Stimulated activated CD4-positive, alpha-beta T cell treated with anti-CD3 and anti-CD28 coated beads, Interleukin-4, amount 100 ng/mL, for 24 hours (primary cell): ENCODE measurements at places on chromosomes 3 and 15.

DNA sequence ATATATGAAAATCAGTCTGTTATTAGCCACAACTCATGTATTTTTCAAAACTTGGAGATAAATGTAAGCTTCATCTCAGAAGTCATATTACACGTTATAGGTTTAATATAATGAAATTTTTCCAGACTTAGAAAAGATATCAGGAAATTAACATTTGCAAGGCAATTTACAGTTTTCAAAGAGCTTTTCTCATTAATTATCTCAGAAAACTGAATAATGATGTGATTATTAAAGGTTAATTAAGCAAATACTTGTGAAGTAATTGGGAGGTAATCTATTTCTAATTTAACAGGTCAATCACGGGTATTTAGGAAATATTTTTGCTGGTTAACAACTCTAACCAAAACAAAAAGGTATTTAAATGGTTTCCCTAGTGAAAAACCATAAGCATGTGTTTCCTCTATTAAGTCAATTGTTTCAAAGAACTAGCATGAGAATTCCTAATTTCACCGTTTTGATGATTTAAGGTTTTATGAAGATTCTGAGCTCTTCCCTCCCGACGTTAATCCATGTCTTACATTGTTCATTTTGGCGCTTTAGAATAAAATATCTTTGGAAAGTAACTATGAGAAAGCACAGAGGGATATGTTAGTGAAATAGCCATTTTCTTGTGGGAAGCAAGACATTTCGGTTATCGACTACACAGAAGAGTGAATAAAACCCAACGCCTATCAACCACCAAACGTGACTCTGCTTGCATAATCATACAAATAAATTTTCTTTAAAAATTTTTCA is 1.5 kb upstream of the NEO1 start:
- no peak for DNase-seq

GRCh38 chr3:2847062-2847841 is 262.9 kb downstream of the IL5RA start:
- DNase-seq: no peak

GRCh38 chr15:74873756-74874424 is 725 bp upstream of the SCAMP2 start:
- DNase-seq: peak; percentile 19

GRCh38 chr3:172085557-172085895 is 46.1 kb downstream of the FNDC3B start:
- DNase-seq: no peak

GRCh38 chr3:126083511-126083912 is 412 bp downstream of the SLC41A3 start:
- peak; percentile 46 for DNase-seq

DNA sequence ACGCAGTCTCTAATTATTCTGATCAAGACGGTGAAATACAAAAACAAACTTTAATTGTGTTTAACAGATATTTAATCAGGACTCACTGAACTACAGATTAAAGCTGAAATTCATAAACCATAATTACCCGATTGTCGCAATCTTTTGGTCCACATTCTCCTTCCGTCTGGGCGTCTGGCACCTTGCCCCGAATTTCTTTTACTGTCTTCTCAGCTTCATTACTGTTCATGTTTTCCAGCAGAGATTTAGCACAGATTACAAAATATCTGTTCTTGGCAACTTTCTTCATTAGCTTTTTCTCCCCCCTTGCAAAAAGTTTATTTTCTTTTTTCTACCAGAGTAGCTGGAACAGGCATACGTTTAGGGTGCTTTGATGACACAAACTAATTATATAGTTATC is 271.4 kb downstream of the TIGIT start:
- DNase-seq: no peak
